ENCODE measurements at places on chromosomes 1 and 21.

DNA sequence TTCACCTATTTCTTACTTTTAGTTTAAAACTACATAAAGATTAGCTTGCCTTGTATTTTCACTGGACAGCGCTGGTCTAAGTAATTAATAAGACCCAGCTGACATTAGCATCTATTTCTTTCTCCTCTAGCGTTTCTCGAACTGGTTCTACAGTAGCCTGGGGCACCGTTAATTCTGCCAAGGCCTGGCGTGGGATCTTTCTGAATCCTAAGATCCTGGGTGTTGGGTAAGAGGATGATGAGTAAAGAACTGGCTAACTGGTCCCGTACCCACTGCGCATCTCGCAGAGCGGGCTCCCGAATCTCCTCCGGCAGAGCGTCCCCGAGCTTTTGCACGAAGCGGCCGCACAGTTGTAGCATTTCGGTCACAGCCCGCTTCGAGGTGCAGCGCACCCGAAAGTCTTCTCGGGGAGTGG, 309 bp downstream of the NSL1 start:
- DNase-seq = no peak

GRCh38 chr1:116471241-116471640, 98.2 kb downstream of the ATP1A1 start:
- DNase-seq = no peak

GRCh38 chr1:61332196-61332753, 249.9 kb downstream of the NFIA start:
- DNase-seq = no peak

DNA sequence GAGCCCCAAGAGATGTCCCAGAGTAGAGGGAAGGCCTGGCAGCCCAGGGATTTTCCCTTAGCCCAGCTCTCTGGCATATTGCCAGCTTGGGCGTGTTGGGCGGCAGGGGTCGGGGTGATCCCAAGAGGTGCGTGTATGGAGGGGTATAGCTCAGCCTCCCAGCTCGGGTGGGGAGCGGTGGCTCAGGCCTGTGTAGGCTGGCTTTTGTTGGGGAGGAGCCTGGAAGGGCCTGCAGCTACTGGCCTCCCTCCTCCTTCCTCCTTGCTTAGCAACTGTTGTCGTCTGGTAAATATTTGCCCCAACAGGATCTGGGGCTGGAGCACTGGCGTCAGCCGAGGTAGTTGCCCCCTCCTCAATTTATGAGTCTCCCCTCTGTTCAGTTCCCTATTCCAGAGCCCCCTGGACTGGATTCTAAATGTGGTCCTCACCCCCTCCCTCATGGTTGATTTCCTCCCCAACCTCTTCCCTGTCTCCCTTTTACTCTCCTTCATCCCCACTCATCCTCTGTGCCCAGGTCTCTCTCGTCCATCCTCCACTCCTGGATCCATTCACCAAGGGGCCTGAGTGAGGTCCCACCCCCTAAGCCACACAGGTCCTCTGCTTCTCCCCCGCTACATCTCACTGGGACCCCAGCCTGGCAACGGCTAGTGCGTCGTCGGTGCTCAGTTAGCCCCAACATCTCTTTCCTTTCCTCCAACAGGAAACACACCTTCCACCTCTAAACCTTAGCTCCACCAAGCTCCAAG, 10.3 kb upstream of the LMNA start:
- no peak for DNase-seq

DNA sequence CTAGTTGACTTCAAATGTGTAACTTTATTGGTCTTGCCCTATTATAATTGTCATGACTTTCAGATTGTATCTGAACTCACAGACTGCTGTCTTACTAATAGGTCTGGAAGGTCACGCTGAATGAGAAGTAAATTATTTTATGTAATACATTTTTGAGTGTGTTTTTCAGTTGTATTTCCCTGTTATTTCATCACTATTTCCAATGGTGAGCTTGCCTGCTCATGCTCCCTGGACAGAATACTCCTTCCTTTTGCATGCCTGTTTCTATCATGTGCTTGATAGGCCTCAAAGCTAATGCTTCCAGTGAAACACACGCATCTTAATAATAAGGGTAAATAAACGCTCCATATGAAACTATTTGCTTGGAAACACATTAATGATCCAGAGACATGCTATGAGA, 7.3 kb downstream of the RGS4 start:
- DNase-seq = no peak

DNA sequence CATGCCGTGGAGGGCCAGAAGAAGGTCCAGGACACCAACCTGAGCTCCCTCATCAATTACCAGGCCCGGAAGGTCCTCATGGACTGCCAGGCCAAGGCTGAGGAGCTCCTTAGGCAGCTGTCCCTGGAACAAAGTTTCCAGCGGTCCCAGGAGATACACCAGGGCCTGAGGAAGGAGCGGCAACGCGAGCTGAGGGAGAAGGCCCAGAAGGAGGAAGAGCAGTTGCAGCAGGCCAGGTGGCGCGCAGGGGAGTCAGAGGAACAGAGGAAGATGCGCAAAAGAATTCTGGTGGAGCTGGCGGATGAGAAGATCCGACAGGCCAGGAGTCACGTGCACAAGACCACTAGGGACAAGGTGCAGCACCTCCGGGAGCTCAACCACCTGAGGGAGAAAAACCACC, 1.5 kb downstream of the CCDC185 start:
- DNase-seq = no peak

GRCh38 chr1:93542398-93542797, 94.5 kb downstream of the FNBP1L start:
- no peak for DNase-seq

- DNase-seq = no peak
Observed at GRCh38 chr1:214808845-214809460, 206.0 kb downstream of the CENPF start.

DNA sequence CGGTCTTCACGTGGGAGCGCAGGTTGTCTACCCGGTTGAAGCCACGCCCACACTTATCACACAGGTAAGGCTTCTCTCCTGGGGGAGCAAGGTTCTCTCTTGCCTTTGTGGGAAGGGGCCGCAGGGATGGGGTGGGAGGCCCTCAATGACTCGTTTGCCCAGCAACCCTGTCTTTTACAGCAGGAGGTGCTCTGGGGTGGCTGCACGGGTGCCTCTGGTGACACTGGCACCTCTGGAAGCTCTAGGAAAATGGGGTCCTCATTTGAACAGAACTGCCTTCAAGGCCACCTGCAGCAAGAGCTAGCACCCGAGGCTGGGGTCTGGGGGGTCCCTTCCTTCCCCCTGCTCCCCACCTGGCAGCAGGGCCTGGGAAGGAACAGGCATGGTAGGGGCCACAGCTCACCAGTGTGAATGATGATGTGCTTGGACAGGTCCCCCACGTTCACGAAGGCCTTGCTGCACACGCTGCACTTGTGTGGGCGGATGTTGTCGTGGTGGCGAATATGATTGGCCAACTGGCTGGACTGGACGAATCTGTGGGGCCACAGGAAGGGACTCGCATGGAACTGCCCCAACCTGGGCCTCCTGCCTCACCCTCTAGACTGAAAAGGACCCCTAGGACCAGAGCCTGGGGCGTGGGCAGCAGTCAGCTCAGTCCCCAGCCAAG, 33.1 kb downstream of the ZBTB17 start:
- no peak for DNase-seq

- DNase-seq = no peak
Observed at GRCh38 chr1:54115520-54115919, 37.3 kb downstream of the CDCP2 start.

GRCh38 chr1:48858200-48858920, 81.7 kb upstream of the BEND5 start:
- no peak for DNase-seq

DNA sequence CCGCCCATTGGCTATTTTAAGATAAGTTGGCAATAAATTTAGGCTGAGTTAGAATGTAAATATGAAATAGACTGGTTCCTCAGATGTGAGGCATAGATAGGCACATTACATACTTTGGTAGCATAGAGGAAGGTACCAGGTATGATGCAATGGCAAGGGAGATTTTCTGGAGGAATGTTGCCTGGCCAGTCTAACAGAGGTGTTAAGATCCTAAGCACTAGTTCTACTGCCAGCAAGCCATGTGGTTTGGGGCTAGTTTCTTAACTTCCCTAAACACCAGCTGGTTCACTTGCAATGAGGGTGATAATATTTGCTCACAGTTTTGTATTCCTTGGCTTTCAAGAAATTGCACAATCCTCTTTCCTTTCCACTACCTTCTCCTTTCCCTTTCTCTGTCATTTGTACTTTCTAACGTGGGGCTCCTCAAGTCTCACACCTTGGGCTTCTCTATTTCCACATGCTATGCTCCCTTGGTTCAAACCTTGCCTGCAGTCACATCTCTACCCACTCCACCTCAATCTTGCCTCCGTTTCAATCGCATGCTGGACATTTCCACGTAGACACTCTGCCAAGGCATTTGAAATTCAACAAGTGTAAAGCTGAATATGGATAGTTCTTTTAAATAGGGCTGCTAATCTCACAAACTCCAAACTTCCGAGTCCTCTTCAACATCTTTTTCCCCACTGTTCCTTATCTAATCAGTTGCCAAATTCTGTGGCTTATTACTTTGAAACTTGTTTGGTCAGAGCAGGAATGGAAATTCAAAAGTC, 4.7 kb upstream of the CD55 start:
- no peak for DNase-seq

GRCh38 chr1:230493264-230493663, 67.1 kb upstream of the PGBD5 start:
- DNase-seq = no peak

DNA sequence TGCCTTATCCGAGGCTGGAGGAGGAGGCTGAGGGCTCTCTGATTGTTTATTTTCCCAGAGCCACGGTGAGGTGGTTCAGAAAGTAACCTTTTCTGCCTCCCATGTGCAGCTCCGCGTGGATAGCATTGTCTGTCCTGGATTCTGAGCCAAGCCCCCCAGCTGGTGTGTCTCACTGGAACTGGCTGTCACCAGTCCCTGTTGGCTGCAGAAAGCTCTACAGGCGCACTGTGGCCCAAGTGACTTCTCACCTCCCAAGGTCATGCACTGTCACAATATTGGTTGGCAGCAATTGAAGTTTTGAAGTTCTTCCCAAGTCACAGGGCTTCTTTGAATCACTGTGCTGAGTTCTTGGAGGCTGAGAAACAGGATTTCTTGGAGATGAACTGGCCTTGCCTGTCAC, 8.2 kb downstream of the BMP8A start:
- DNase-seq = no peak

- no peak for DNase-seq
Observed at GRCh38 chr21:17460094-17460493, 52.7 kb upstream of the CXADR start.

Measured in activated T-cell treated with anti-CD3 and anti-CD28 coated beads for 48 hours (primary cell).